Cardiac muscle cell (in vitro differentiated cells and primary cell): ENCODE measurements at places on chromosomes 4 and X.

DNA sequence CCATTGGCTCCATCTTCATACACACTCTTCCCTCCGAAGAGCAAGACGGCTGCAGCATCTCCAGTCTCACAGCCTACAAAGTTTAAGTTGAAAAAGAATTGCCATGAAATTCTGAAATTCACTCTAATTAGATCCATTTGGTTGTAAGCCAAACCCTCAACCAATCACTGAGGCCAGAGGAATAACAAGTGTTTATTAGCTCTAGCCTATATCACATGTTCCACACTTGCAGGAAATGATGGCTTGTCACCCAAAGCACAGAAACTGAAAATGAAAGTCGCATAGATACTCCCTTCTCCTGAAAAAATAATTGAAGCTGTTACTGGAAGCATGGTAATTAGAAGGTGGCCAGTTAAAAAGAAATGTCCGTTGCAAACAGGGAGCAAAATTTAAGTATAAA, 1071.8 kb downstream of the CCSER1 start:
- DNase-seq: peak; percentile 11
- no peak overlapping the region for H3K27ac ChIP-seq
- H3K27me3 ChIP-seq: no peaks in the 10 kb centered on the region
- H3K4me1 ChIP-seq: no peaks in the 10 kb centered on the region
- no peak overlapping the region for H3K4me3 ChIP-seq

DNA sequence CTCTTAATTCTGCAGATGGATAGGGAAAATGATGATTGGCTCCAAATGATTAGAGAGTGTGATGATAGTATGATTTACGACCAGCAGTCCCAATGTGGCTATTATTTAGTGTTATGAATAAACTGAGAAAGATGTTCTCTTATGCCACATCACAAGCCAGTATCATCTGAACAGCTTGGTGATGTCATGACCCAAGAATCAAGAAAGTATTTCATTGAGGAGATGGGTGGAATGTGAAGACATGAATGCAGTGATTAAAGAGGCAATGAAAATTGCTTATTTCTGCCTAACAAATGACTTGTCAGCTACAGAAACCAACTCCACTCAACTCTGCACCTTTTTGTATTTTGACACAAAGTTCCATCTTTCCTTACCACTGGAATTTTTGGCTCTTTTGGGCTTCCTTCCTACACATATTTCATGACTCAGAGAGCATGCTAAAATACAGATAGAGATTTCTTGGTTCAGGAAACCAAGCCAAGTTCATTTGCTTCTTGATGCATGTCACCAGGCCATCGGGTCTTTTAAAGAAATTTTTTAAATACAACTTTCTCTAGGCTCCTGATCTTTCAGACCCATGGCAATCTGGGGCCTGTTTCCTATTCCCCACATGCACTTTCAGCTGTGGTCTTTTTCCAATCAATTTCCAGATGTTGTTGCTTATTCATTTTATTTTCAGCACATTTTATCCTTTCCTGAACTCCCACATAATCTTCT, 174.2 kb downstream of the HHIP start:
- DNase-seq: peak; percentile 85
- no peak overlapping the region for H3K27ac ChIP-seq
- no peaks in the 10 kb centered on the region for H3K27me3 ChIP-seq
- H3K36me3 ChIP-seq: no peaks in the 10 kb centered on the region

GRCh38 chr4:152359208-152360044, 176.5 kb downstream of the FBXW7 start:
- H3K27ac ChIP-seq: no peak overlapping the region
- no peaks in the 10 kb centered on the region for H3K4me1 ChIP-seq
- no peaks in the 10 kb centered on the region for H3K36me3 ChIP-seq
- no peak overlapping the region for H3K4me3 ChIP-seq
- no peaks in the 10 kb centered on the region for H3K27me3 ChIP-seq
- DNase-seq: no peak

- DNase-seq: no peak
- no peaks in the 10 kb centered on the region for H3K27me3 ChIP-seq
- H3K4me3 ChIP-seq: no peak overlapping the region
- peak overlapping the region; percentile 67 for H3K27ac ChIP-seq
Observed at GRCh38 chr4:31124008-31124585, 403.9 kb downstream of the PCDH7 start.

DNA sequence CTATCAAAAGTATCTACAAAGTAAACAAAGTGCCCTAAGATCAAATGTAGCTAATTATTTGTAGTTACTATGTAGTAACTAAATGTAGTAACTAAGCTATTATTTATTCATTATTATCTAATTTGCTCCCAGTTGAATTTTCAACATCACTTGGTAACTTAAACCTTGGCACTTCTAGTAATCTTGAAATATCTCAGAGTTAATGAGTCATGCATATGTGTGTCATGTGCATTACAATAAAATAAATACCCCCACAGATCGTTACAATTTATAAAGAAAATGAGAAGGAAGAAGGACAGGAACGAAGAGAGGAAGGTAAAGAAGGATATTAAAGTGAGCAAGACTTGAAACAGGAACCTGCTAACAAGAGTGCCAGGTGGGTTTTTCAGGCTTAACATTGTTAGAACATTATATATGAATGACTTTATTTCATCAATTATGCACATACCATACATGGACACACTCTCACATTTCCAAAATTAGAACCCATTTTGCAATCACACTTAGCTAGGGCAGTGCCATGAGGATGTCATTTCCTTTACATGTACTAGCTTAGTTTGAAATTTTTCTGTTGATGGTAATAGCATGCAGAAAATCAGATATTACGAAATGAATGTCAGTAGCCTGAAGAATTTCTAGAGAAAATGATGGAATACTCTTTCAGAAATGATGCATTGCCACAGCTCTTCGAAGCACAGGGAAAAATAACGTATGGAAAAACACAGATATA, 1670.4 kb upstream of the AGA start:
- H3K27me3 ChIP-seq: no peaks in the 10 kb centered on the region
- DNase-seq: no peak
- H3K4me1 ChIP-seq: no peaks in the 10 kb centered on the region
- H3K36me3 ChIP-seq: no peaks in the 10 kb centered on the region
- no peak overlapping the region for H3K4me3 ChIP-seq

DNA sequence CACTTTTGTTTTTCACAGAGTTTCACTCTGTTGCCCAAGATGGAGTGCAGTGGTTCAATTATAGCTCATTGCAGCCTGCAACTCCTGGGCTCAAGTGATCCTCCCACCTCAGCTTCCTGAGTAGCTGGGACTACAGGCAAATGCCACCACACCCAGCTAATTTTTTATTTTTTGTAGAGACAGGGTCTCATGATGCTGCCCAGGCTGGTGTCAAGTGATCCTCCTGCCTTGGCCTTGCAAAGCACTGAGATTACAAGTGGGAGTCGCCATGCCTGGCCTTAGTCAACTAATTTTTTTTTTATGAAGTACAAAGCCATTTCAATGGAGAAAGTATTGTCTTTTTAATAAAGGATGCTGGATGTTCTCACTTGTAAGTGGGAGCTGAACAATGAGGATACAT, 51.3 kb upstream of the UXT start:
- DNase-seq: no peak
- H3K36me3 ChIP-seq: no peaks in the 10 kb centered on the region
- H3K27me3 ChIP-seq: no peaks in the 10 kb centered on the region
- no peak overlapping the region for H3K4me3 ChIP-seq
- H3K27ac ChIP-seq: no peak overlapping the region

DNA sequence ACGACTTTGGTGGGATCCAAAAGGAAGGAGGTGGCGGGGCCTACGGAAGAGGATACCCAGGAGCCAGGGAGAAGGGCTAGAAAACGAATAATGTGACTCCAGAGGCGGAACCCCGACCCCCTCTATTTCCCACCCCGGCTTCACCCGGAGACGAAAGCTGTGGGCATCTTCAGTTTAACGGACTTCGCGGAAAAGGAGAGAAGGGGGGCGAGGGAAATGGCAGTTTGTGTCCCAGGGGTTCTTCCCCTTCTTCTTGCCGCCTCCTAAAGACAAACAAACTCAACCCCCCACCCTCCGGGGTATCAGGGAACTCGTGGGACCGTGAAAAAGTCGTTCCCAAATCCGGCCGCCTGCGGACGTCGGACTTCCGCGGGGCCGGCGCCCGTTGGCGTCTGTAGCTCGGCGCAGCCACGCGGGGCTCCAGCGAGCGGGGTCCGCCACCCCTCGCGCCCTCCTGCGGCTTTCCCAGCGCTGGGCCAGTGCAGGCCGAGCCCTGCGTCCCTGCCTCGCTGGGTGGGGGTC, 3.6 kb upstream of the LEF1 start:
- H3K4me1 ChIP-seq: peaks cover 17% of the 10 kb centered on the region
- peaks cover 30% of the 10 kb centered on the region for H3K27me3 ChIP-seq
- peak overlapping the region; percentile 22 for H3K4me3 ChIP-seq
- peak; percentile 66 for DNase-seq
- H3K36me3 ChIP-seq: no peaks in the 10 kb centered on the region
- H3K27ac ChIP-seq: peak overlapping the region; percentile 90

GRCh38 chrX:104564921-104565703, 887 bp upstream of the IL1RAPL2 start:
- H3K27ac ChIP-seq: no peak overlapping the region
- H3K4me3 ChIP-seq: no peak overlapping the region
- no peak for DNase-seq
- H3K4me1 ChIP-seq: no peaks in the 10 kb centered on the region
- no peaks in the 10 kb centered on the region for H3K36me3 ChIP-seq

DNA sequence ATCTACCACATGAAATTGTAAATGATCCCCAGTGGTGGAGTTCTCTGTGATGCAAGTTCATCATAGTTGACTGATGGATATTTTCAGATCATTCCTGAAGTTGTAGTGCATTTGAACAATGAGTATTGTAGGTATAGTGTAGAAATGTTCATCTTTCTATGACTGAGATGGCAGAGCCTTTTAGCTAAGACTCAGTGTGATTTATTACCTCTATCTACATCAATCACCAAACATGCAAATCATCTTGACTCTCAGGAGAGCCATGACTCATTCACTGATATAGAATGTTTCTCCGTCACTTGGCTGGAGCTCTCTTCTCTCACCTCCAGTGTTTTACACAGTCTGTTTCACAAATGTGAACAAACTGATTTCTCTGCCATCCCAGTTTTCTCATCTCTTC, 392.6 kb downstream of the IL1RAPL1 start:
- H3K4me3 ChIP-seq: no peak overlapping the region
- no peaks in the 10 kb centered on the region for H3K27me3 ChIP-seq

GRCh38 chrX:25810202-25810601, 327.9 kb upstream of the MAGEB18 start:
- no peak overlapping the region for H3K4me3 ChIP-seq
- no peak for DNase-seq
- H3K36me3 ChIP-seq: no peaks in the 10 kb centered on the region
- H3K4me1 ChIP-seq: no peaks in the 10 kb centered on the region
- no peaks in the 10 kb centered on the region for H3K27me3 ChIP-seq
- no peak overlapping the region for H3K27ac ChIP-seq

GRCh38 chr4:173591760-173592159, 61.7 kb upstream of the HAND2 start:
- DNase-seq: no peak
- no peak overlapping the region for H3K4me3 ChIP-seq
- H3K4me1 ChIP-seq: peaks cover 2% of the 10 kb centered on the region
- no peak overlapping the region for H3K27ac ChIP-seq

DNA sequence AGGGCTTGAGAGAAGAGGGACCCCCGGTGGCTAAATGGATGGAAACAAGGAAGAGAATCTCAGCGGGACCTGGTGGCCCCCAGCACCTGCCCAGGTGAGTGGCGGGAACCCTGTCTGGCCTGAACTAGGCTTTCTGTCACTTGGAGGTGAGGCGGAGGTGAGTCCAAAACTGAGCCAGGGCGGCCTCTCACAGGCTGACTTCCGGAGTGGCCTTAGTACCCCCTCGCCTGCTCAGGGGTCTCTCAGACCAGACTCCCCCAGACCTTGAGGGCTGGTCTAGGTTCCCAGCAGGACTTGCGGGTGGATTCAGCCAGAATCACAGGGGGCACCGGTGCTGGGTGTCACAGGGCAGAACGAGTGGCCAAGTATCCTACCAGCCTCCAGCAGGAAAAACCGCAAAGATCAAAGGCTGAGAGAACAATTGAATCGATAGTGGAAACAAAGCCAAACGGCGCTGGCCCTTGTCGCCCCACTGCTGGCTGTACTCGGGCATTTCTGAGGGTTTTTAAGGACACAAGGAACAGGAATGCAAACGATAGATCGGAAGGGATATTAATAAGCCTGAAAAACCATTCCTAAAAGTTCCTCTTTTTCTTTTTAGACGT, 67.8 kb downstream of the WFS1 start:
- H3K36me3 ChIP-seq: no peaks in the 10 kb centered on the region
- peaks cover 9% of the 10 kb centered on the region for H3K27me3 ChIP-seq
- no peak overlapping the region for H3K27ac ChIP-seq
- no peak overlapping the region for H3K4me3 ChIP-seq
- H3K4me1 ChIP-seq: no peaks in the 10 kb centered on the region

- no peaks in the 10 kb centered on the region for H3K4me1 ChIP-seq
- H3K27me3 ChIP-seq: no peaks in the 10 kb centered on the region
- DNase-seq: no peak
- H3K36me3 ChIP-seq: no peaks in the 10 kb centered on the region
Observed at GRCh38 chrX:4249401-4249800, 536.0 kb upstream of the PRKX start.

- no peaks in the 10 kb centered on the region for H3K27me3 ChIP-seq
- H3K4me3 ChIP-seq: no peak overlapping the region
- no peaks in the 10 kb centered on the region for H3K4me1 ChIP-seq
- no peak for DNase-seq
Observed at GRCh38 chr4:186258216-186258811, 7.7 kb upstream of the F11 start.

DNA sequence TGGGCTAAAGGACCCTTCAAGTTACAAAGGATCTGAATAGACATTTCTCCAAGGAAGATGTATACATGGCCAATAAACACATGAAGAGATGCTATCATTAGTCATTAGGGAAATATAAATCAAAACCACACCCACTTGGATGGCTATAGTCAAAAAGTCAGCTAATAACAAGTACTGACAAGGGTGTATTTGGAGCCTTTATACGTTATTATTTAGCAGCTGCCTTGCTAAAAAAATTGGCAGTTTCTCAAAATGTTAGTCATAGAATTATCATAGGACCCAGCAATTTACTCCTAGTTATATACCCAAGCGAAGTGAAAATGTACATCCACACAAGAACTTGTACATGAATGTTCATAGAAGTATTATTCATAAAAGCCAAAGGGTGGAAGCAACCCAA, 112.7 kb upstream of the DUSP21 start:
- H3K27me3 ChIP-seq: no peaks in the 10 kb centered on the region
- H3K4me3 ChIP-seq: no peak overlapping the region
- H3K27ac ChIP-seq: no peak overlapping the region
- DNase-seq: no peak
- no peaks in the 10 kb centered on the region for H3K36me3 ChIP-seq

GRCh38 chr4:17690135-17690534, 75.7 kb downstream of the MED28 start:
- H3K4me1 ChIP-seq: no peaks in the 10 kb centered on the region
- no peak overlapping the region for H3K4me3 ChIP-seq
- no peak for DNase-seq
- H3K27ac ChIP-seq: no peak overlapping the region

GRCh38 chrX:104411800-104412199, 154.2 kb upstream of the IL1RAPL2 start:
- no peak for DNase-seq
- H3K36me3 ChIP-seq: no peaks in the 10 kb centered on the region
- H3K27me3 ChIP-seq: no peaks in the 10 kb centered on the region
- no peak overlapping the region for H3K4me3 ChIP-seq
- no peaks in the 10 kb centered on the region for H3K4me1 ChIP-seq
